ENCODE measurements at places on chromosomes 13 and 19.

DNA sequence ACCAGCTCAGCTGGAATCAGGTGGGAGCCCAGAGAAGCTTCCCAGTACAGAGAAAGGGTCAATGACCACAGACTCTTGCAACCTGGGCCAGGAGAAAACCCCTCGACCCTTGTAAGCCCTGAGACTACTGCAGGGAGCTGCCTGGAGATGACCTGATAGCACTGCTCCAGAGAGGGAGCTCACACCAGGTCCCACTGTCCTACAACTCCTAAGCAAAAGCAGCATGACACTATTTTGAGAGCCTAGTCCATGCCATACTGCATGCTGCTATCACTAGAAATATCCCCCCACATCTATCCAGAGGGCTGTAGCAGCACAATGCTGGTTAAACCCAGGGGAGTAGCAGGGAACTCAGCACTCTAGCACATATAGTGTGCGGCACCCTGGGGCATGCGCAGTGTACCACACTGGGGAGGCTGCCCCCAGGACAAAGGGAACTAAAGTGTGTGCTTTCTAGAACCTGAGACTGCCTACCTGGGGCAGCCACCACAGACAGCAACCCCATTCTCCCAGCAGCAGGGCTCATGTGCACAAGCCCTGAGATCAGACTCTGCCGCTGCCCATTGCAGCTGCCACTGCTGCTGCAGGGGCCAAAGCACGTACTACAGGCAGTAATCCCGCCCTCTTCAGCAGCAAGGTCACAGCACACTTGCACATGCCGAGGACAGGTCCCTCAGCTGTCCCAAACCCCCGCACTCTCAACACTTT is 27.1 kb upstream of the N4BP2L1 start:
- no peak for DNase-seq

GRCh38 chr13:80362481-80362880 is 21.6 kb upstream of the SPRY2 start:
- no peak for DNase-seq

GRCh38 chr13:74162135-74162534 is 27.9 kb upstream of the KLF12 start:
- no peak for DNase-seq

GRCh38 chr13:35500144-35500543 is 23.7 kb upstream of the MAB21L1 start:
- no peak for DNase-seq

GRCh38 chr19:45934551-45935230 is 20.1 kb upstream of the NANOS2 start:
- DNase-seq = no peak

DNA sequence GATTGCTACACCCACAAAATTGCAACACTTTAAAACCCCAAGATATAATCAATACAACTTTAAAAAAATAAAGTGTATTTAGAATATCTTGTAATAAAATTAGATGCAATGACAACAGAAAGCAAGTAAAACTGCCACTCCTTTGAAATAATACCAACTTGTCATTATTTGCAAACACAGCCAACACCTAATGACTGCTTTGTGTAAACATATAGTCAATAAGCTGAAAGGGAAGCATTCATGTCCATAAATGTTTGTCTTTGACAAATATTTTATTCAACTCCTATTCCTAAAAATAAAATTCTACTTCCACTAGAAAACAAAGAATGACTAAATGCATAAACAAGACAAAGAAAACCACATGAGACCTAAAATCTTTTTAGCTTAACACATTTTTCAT is 6.6 kb downstream of the SMAD9 start:
- no peak for DNase-seq

DNA sequence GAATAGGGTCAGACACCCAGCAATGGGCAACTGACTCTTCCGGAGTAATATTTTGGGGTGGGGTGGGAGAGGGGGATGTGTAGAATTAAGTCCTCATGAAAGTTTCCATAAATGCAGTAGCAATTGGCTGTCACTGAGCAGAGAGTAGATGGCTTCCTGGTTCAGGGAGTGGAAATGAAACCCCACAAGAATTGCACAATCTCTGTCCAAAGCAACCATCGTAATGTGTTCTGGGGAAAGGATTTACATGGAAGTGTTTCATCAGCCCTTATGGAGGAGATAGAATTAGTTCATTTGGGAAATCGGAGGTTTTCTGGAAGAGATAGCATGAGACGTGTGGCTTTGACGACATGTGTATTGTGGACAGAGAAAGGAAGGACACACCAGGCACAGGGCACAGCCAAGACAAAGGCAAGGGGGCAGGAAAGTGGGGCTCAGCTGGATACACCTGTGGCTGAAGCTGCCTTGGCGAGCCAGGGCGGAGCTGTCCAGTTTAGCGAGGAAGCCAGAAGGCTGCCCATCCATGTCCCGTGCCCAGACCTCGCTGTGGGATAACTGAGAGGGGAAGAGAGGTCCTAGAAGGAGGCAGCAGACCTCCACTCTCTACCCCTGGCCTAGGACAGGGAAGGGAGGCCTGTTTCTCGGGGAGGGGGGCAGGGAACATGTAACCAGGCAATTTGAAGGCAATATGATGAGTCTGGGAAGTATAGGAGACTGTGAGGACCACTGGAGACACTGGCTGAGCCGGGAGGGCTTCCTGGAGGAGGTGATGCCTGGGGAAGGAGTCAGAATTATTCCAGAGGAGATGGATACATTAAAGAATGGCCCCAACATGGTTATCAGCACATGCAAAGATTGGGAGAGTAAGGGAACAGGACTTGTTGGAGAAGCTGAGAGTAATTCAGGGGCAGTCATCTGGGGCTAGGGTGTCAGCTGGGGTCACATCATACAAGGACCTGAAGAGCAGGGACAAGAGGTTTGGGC is 2.6 kb upstream of the CLEC4G start:
- no peak for DNase-seq

DNA sequence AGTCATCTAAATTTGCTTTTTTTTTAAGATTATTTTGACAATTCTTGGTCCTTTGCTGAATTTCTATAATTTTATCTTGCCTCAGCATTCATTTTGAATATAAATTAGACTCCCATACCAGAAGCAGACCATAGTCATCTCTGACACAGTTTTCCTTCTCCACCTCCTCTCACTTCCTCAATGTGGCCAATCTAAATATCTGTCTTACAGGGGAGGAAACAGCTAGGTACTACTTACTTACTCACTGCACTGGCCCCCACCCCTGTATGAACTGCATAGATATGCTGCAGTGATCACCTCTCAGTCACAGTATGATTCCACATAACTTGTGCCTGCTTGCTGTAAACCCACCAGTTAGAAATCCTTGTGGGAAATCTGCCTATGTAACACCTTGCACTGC is 665.6 kb downstream of the FGF9 start:
- DNase-seq = no peak

- DNase-seq = no peak
Observed at GRCh38 chr13:106573284-106573846, 5.4 kb upstream of the ARGLU1 start.

DNA sequence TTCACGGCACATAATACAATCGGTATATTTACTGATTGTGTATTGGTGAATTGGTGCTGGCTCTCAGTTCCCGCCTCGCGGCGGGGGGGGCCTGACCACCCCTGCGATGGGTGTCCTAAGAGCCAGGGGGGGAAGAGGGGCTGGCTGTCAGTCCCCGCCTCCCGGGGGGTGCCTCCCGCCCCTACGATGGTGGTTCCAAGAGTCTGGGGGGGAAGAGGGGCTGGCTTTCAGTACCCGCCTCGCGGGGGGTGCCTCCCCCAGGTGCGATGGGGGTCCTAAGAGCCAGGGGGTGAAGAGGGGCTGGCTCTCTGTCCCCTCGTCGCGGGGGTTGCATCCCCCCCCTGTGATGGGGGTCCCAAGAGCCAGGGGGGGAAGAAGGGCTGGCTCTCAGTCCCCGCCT is 2321.8 kb upstream of the PCDH20 start:
- DNase-seq = no peak

- no peak for DNase-seq
Observed at GRCh38 chr13:29721766-29722165, 126.3 kb upstream of the SLC7A1 start.

DNA sequence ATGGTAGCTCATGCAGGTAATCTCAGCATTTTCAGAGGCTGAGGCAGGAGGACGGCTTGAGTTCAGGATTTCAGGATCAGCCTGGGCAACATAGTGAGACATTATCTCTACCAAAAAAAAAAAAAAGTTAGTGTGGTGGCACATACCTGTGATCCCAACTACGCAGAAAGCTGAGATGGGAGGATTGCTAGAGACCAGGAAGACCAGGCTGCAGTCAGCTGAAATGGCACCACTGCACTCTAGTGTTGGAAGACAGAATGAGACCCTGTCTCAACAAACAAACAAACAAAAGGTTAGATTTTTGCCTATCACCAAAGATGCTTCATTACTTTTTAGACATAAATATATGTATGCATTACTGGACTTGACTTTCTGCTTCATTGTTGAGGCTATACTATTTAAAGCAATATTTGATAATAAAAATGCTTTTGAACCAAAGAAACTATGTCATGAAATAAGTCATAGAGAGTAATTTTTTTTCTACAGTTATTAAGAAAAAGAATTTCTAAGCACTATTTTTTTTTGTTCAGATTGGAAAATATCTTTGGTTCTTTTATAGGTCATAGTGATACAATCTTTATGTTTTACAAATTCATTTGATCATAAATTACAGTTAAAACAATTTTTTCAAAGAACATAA is 1180.1 kb upstream of the ATXN8OS start:
- no peak for DNase-seq

DNA sequence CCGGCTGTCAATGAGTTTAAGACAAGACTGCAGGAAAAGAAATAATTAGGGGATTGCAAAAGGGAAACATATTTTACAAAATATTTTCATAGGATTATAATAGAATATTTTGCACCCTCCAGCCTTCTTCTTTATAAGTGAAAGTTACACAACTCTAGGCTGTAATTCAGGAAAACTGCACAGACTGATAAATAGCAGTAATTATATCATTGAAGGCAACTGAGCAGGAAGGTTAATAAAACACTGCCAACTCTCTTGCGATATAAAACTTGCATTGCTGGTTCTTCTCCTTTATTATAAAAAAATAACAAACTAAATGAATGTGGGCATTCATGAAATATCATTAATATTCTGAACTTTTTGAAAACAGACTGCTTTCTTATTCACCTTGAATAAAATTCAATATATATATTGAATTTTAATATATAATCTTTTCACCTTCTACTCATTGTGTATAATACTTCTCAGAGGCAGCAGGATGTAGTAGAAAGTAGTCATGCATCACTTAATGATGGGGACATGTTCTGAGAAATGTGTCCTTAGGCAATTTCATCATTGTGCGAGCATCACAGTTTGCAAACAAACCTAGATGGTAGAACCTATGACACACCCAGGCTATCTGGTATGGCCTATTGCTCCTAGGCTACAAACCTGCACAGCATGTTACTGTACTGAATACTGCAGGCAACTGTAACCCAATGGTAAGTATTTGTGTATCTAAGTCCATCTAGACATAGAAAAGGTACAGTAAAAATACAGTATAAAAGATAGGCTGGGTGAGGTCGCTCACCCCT is 24.9 kb upstream of the STARD13 start:
- no peak for DNase-seq

DNA sequence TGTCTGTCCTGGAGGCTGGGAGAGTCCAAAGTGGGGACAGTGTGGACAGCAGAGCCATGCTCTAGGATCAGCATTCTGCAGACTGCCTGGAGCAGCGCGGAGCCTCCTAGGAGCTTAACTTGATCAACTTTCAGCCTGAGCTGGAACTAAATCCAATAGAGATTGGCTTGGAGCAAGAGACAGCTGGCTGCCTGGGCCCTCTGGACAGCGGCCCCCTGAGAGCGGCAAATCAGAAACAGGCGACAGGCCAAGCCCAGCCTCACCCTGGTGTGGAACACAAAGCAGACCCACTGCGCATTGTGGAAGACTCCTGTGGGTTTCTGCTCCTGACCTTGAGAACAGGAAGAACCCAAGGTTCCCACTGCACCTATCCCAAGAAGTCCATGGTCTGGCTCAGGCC is 462.2 kb downstream of the TSHZ3 start:
- DNase-seq = no peak

- DNase-seq = no peak
Observed at GRCh38 chr13:70098669-70099068, 9.0 kb upstream of the ATXN8OS start.

DNA sequence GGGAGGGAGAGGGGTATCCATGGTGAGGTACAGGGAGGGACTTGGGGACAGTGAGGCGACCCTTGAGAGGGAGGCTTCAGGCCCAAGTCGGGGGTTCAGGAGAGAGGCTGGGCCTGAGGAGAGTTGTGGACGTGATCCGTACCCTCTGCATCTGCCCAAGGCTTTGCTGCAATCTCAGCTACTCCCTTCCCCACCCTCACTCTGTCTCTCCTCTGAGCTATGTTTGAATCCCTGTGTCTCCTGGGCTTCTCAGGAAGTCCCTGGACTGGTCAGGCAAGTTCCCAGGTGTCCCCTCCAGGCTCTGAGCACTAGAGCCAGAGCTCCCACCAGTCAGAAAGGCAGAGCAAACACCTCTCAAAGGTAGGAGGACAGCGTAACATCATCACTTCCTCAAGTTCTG is 1.8 kb downstream of the LIN37 start:
- no peak for DNase-seq

DNA sequence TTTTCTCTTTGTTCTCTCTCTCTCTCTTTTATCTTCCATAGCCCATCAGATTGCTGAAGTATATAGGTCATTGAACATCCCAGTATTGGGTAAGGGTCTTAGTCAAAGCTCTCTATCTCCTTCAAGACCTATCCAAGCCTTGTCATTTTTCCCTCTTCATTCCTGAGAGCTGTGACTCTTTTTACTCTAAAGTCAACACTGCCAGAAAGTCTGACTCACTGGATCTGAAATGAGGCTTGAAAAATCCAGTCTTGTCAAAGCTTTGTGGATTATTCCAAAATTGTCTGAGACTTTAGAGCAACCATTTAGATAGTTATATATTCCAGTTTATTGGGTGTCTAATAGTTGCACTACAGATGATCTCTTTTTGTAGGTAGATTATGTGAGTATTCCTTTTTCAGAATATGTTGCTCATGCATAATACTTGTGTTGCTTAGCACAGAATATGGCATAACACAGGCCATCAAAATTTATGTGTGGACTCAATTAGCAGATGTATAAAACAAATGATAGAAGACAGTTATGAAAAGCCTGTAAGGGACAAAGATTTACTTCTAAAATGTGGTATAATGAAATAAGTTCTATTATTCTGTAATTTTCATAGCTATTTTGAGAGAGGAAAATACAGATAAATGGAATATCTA is 389.3 kb upstream of the PCDH9 start:
- DNase-seq = no peak
